ENCODE measurements at places on chromosomes 3 and 15.

DNA sequence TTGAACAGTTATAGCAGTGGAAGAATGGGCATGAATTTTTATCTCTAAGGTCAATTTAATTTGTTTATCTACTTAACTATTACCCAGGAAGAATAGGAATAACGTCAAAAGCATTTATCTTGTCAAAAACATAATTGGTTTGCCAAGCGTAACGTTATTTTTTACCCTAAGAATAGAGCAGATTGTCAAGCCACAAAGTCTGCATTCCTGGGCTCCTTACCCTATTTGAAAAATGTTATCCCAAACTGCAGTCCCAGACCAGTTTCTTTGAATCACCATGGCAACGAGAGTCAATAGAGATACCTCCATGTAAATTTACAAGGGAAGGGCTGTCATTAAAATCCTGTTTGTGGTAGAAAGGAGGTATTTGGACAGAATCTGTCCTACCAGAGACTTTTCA, 61.1 kb downstream of the CPNE4 start:
- DNase-seq = no peak

DNA sequence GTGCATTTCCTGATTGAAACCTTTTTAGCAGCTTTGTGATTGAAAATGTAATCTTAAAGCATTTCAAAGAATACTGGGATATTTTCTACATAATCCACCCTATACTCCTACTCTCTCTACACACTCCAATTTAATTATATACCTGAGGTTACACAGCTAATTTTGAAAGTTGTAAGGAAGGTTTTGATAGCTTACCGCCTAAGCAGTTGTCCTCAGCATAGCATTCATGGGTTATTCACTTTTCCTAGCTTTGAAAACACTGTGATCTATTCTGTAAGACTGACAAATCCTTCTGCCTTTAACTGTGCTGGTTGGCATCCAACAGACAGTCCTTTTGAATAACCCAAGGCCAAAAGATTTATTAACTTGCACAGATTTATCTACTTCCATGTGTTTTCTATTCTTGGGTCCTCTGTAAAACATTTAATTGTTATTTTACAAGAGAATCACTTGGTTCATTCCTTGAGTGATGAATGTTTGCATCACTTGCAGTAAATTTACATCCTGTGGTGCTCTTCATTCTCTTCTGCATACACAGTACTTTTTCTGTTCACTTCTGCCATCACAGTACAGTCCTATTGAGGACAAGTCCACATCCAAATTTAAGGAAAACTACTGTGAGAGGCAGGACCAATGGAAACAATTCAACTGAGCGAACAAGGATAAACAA, 44.8 kb downstream of the SERPINI1 start:
- DNase-seq = no peak

- no peak for DNase-seq
These were observed 57.6 kb downstream of the SSR3 start for GRCh38 chr3:156497326-156497725.

- DNase-seq = no peak
These were observed 41.4 kb downstream of the PGPEP1L start for GRCh38 chr15:98966091-98966787.

DNA sequence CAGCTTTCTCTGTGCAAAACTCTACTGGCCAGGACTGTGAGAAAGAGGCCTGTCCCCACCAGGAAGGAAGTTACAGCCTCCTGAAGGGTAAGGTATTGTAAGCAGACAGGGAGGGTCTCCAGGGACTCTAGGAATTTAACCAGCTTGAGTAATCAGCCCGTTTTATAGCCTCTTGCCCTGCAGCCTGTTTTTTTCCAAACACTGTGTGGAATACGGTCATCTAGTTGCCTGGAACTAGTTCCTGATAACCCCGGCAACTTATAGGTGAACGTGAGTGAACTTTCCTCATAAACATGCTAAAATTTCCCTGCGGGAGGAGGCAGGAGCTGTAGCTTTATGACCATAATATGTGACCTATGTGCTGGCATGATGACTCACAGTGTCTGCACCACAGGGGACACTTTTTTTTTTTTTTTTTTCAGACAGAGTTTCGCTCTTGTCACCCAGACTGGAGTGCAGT, 60.1 kb upstream of the DAZL start:
- no peak for DNase-seq

DNA sequence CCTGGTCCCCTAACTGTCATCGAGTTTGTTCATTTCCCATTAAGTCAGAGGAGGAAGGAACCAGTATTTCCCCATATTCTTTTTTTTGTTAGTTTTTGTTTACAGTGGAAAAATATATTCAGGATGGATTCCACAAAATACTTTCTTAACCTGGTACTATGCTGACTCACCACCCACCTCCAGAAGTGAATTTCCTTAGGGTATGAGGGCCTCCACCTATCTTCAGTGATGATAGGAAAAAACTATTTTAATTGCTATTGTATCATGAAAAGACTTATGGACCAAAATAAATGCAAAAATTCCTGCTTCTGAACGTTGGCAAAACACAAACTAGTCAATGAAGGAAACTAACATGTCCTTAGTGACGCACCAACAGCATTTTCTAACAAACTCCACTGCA, 64.2 kb upstream of the FOXP1 start:
- DNase-seq = no peak

- DNase-seq = no peak
These were observed 135.6 kb upstream of the STAC start for GRCh38 chr3:36244728-36245127.

- DNase-seq = no peak
These were observed 472 bp downstream of the BSN start for GRCh38 chr3:49554633-49555265.
